Skeletal muscle cell (primary cell): ENCODE measurements at places on chromosomes 16 and 17.

DNA sequence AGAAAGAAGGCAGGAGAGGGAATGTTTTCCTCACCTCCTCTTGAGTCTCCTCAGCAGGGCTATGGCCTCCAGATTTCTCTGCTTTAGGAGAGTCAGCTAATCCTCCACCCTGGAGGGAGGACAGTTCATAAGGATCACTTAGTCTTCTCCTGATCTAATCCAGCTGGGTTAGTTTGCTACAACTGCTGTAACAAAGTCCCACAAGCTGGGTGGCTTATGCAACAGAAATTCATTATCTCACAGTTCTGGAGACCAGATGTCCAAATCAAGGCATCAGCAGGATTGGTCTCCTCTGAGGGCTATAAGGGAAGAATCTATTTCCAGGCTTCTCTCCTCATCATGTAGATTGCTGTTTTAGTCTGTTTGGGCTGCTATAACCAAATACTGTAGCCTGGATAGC, 40.6 kb upstream of the XYLT1 start:
- DNase-seq = no peak

DNA sequence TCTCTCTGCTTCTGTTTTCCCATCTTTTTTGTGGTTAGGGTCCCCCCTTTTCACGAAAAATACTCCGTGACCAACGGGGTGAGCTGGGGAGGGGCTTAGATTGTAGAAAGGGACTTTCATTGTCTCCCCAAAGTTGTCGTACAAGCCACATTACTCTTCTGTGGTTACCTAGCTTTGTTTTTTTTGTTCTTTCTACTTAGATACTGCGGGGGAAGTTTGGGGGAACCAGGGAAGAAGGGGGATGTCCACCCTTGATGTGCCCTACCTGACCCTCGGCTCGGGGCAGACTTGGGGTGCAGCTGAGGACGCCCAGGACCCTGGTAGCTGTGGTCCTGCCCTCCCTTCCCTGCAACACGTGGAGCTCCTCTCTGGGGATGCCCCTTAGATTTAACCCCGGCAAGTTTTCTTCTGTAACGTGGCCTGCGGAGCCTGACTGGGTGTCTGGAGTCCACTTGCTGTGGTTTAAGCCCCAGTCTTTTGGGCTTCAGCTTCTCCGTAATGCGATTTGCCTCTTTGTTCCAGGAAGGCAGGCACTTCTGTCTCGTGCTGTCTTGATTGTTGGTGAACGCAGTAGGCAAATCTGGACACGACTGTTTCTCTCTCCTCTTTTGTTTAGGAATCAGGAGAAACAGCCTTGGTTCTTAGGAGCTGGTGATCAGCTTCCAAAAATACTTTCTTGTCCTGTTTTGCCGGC, 892 bp downstream of the ABCC1 start:
- DNase-seq = no peak

GRCh38 chr16:66735891-66736290, 15.5 kb downstream of the DYNC1LI2 start:
- no peak for DNase-seq

GRCh38 chr16:69440250-69440649, 15.8 kb downstream of the CYB5B start:
- no peak for DNase-seq

DNA sequence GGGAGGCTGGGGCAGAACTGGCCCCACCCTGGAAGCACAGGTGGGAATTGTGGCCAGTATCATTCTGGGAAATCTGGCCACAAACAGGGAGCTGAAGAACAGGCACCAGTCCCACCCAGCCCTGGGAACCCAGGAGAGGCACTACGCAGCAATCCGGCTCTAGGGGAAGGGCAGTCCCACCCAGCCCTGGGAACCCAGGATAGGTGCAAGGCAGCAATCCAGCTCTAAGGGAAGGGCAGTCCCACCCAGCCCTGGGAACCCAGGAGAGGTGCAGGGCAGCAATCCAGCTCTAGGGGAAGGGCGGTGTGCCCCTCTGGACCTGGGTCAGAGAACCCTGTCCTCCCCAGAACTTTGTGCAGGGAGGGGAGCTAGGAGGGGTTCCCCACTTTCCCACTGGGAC, 7.1 kb downstream of the DRC3 start:
- no peak for DNase-seq

- DNase-seq = peak; percentile 92
These were observed 14.2 kb upstream of the RHBDF2 start for GRCh38 chr17:76515274-76515949.

DNA sequence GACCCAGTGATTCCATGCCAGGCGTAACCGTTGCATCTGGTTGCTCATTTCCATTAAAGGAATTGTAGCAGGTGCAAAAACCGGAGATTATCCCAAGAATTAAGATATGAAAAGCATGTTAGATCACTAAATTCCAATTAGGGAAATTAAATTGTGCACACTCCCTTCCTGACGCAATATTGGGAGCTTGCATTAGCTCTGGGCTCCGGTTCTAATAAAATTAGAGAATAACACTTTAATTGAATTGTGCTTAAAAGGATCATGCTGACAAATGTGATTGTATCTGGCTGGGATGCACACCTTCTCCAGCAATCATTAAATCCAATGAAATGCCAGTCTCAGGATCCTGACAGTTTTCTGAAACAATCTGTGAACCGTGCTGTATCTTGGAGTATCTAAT, 38.1 kb downstream of the IRX5 start:
- DNase-seq = no peak

- DNase-seq = no peak
These were observed 6.6 kb downstream of the TSR3 start for GRCh38 chr16:1345087-1345486.

GRCh38 chr17:50344731-50345365, 1.1 kb upstream of the XYLT2 start:
- DNase-seq = no peak

- no peak for DNase-seq
These were observed 283.1 kb downstream of the SNX29 start for GRCh38 chr16:12259651-12260050.

DNA sequence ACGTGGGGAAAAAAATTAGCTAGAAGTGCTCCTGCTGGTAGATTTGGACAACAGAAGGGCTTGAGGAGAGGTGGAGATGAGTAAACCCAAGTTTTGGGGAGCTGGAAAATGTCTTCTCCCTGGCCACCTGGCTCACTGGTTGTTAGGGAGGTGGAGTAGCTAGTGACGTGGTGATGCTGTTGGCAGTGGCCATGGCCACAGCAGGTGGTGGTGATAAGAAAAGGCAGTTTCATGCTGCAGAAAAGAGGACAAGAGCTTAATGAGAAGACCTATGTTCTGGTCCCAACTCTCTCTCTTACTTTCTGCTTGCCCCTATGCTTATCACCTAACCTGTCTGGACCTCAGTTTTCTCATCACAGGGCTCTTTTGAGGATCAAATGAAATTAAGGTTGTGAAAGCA, 223.5 kb upstream of the N4BP1 start:
- DNase-seq = no peak

GRCh38 chr16:67162506-67163163, 1.9 kb upstream of the HSF4 start:
- no peak for DNase-seq

DNA sequence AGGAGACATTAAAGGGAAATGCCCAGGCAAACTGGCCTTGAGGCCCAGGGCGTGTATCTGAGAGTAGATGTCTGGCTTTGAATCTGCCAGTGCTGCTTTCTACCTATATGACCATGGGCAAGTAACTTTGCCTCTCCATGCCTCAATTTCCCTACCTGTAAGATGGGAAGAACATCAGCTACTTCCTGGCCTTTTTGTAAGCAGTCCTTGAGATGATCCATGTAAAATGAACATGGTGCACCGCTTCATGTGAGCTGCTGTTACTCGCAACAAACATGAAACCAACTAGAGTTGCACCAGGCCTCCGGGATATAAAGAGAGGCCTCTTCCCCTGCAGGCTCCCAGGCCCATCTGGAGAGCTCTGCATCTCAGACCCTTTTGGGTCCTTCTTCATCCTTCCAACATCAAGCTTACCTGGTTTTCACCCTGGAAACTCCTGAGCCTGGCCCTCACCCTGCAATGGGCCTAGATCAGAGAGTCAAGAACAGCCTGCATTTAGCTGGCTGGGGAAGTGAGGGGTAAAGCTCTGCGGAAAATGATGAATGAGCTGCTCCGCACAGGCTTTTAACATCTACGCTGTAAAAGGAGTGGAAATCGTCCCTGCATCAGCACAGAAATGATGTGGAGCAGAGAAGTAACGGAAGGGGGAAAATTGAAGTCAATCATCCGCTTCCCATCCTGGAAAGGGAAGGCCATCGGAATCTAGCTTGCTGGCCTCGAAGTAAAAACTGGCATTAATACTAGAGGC, 2.3 kb upstream of the MYH11 start:
- DNase-seq = no peak

GRCh38 chr17:80955671-80956280, 35.9 kb upstream of the CHMP6 start:
- DNase-seq = no peak

DNA sequence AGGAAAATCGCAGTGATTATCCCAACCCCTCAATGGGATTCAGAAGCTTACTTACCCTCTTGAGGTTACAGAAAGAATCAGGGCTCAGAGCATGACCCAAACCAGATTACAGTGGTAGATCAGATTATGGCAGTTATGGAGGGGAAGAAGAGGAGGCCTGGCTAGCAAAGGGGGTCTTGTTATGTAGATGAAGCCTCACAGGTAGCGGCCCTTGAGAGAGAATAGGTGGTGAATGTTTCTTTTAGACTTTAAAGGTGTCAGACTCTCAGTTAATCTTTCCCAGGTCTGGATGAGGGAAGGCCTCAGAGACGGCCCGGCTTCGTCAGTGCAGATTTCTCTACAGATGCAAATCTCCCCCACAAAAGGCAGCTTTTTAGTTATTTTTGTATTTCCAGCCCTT, 15.6 kb downstream of the RNF112 start:
- no peak for DNase-seq

- DNase-seq = no peak
These were observed 536.7 kb upstream of the HSBP1 start for GRCh38 chr16:83271123-83271522.

GRCh38 chr17:1060991-1061390, 64.1 kb downstream of the TIMM22 start:
- peak; percentile 95 for DNase-seq

GRCh38 chr17:2871205-2871604, 75.0 kb downstream of the RAP1GAP2 start:
- DNase-seq = no peak

DNA sequence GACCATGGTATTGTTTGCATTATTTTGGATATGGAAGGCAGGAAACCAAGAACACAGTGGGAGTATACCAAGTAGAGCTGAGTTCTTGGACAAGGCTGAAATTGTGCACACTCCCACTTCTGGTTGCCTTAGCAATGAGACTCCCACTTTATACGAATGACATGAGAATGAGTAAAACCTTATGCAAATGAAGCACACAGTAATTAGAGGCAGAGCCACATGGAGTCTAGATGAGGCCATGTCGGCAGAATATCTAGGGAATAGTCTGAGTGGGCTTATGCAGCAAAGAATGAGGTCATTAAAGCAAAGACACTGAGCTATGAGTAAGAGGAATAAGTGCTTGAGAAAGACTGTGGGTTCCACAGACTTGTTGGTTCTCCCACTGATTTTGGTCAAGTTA, 178.7 kb downstream of the GRIN2A start:
- no peak for DNase-seq

DNA sequence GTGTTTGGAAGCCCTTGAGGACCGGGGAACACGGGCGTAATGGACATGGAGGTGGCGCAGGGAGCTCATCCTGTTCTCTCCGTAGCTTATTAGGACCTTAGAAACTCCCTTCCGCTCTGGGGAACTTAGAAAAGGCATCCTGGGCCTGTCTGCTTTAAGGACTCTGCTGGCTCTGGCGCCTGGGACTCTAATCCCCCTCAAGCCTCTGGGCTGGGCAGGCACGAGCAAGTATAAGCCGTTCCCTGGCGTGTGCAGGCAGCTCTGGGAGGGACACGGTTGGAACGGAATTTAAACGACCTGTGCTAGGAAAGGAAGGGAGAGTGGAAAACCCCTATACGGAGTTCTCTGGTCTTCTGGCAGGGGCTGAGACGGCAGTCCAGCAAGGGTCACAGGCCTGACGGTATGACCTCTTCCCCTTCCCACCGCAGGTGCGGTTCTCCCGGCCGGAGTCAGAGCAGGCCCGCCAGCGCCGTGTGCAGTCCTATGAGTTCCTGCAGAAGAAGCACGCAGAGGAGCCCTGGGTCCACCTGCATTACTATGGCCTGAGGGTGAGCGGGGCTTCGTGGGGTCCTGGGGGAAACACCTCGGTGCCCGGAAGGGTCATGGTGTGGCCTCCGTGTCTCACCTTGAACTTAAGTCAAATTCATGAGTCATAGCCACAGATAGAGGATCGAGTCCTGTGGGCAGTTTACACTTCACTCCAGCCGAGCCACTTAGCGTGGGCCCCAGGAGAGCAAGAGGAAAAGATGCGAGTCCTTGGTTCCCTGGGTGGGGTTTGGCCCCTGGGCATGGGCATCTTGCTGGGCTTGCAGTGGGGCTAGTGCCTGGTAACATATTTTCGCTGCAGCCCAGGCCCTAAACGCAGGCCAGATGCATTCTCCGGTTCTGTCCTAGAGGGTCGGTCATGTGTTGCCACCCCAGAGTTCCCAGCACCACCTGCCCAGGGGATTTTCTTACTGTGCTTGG, 17.7 kb downstream of the POLR3E start:
- DNase-seq = no peak

DNA sequence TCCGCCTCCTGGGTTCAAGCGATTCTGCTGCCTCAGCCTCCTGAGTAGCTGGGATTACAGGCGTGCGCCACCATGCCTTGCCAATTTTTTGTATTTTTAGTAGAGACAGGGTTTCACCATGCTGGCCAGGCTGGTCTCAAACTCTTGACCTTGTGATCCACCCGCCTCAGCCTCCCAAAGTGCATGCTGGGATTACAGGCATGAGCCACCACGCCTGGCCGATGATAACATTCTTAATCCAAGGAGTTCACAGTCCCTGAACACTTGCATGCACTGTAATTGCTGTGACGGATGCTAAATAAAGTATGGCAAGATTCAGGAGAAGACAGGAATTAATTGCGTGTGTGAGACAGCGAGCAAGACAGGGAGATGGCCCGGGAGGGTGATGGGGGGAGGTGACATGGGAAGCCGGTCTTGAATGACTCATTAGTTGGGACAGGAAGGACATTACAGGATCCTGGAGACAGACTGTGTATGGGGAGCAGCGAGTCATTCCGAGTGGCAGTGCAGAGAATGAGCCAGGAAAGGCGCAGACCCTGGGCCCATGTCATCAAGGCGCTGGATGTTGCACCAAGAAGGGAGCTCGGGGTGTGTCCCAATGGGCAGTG, 6.7 kb downstream of the ABCA3 start:
- no peak for DNase-seq

- no peak for DNase-seq
These were observed 32.1 kb downstream of the ANKRD40 start for GRCh38 chr17:50675627-50676026.

DNA sequence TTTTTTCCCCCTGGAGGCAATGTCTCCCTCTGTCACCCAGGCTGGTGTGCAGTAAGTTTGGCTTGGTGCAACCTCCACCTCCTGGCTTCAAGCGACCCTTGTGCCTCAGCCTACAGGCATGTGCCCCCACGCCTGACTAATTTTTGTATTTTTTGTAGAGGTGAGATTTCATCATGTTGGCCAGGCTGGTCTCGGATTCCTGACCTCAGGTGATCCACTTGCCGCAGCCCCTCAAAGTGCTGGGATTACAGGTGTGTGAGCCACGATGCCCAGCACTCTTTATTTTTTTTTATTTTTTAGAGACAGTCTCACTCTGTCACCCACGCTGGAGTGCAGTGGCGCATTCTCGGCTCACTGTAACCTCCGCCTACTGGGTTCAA, 113.2 kb downstream of the ABCC6 start:
- no peak for DNase-seq

GRCh38 chr16:51050377-51050706, 100.7 kb downstream of the SALL1 start:
- no peak for DNase-seq

- no peak for DNase-seq
These were observed 4.9 kb downstream of the CDH11 start for GRCh38 chr16:65116818-65117430.
